NCI-H2081 treated with DMSO at 0.1 percent for 48 hours (cell line): ENCODE measurements at places on chromosomes 13 and 19.

- DNase-seq, result no peak
These were observed 12.5 kb upstream of the ACTN4 start for GRCh38 chr19:38634757-38635482.

GRCh38 chr19:29450812-29451211 is 75.0 kb upstream of the VSTM2B start:
- no peak for DNase-seq

DNA sequence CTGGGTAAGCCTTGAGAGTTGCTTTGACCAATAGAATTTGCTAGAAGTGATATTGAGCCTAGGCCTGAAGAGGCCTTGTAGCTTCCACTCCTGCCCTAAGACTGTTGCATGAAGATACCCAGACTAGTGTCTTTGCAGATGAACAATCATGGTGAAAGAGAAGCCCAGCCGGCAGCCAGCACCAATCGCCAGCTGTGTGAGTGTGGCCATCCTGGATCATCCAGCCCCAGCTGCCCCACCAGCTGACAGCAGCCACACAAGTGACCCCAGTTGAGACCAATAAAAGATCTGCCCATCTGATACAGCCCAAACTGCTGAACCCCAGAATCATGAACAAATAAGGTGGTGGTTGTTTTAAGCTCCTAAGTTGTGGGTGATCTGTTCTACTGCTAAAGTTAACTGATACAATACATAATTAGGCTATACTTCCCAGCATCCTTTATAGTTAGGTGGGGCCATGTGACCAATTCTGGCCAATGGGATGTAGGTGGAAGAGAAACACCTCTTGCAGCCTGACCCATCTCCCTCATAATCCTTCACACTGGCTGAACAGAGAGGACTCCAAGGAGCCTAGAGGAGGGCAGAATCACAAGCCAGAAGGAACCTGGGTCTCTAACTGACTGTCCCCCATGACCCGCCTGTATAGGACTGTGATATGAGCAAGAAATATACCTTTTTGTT is 9.4 kb upstream of the ZNF428 start:
- no peak for DNase-seq

DNA sequence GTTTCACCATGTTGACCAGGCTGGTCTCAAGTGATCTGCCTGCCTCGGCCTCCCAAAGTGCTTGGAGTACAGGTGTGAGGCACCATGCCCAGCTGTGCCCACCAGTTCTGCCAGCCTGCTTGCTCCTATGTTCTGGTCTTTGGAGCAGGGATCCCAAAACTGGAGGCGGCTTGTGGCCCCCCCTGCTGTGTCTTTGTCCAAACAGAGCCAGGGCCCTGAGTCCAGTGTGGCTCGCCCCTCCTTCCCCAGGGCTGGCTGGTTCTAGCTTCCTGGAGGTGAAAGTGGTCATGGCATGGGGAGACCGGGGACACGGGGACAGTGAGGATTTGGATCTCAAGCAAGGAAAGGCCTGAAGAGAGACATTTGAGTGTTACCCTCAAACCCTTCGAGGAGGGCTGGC is 11.5 kb upstream of the TINCR start:
- DNase-seq, result no peak

GRCh38 chr19:50300051-50300450 is 29.1 kb downstream of the KCNC3 start:
- DNase-seq, result no peak

DNA sequence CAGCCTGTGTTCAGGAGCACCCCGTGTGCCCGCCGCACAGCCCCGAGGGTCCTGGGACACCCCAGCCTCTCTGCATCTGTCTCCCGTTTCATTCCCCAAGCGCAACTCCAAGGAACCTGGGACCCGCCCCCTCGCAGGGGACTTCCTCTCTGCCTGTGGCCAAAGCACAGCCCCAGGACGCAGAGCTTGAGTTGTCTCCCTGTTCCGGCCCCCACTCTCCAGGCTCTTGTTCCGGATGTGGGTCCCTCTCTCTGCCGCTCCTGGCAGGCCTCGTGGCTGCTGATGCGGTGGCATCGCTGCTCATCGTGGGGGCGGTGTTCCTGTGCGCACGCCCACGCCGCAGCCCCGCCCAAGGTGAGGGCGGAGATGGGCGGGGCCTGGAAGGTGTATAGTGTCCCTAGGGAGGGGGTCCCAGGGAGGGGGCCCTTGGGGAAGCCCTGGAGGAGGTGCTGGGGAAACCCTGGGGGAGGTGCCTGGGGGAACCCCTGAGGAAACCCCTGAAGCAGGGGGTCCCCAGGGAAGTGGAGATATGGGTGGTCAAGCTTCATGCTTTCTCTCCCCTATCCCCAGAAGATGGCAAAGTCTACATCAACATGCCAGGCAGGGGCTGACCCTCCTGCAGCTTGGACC is 1.3 kb downstream of the HCST start:
- no peak for DNase-seq

- DNase-seq, result no peak
These were observed 1.9 kb downstream of the IFNL1 start for GRCh38 chr19:39297931-39298634.

- no peak for DNase-seq
These were observed 24.7 kb downstream of the ZNRF4 start for GRCh38 chr19:5479958-5480357.

GRCh38 chr19:16566161-16566560 is 6.1 kb downstream of the SLC35E1 start:
- no peak for DNase-seq

DNA sequence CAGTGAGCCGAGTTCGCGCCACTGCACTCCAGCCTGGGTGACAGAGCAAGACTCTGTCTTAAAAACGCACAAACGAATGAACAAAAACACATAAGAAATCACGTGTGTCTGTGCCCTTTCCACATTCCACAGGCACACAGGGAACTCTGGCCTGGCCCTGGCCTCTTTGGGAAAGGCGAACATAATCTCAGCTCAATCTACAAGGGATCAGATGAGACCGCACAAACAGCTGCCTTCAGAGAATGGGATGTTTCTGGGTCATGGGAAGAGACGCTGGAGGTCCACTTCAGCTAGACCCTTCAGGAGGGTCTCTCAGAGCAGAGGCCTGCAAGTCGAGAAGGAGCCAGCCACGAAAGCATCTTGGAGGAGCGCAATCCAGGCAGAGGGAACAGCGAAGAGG is 6.3 kb upstream of the CRTC1 start:
- DNase-seq, result no peak

DNA sequence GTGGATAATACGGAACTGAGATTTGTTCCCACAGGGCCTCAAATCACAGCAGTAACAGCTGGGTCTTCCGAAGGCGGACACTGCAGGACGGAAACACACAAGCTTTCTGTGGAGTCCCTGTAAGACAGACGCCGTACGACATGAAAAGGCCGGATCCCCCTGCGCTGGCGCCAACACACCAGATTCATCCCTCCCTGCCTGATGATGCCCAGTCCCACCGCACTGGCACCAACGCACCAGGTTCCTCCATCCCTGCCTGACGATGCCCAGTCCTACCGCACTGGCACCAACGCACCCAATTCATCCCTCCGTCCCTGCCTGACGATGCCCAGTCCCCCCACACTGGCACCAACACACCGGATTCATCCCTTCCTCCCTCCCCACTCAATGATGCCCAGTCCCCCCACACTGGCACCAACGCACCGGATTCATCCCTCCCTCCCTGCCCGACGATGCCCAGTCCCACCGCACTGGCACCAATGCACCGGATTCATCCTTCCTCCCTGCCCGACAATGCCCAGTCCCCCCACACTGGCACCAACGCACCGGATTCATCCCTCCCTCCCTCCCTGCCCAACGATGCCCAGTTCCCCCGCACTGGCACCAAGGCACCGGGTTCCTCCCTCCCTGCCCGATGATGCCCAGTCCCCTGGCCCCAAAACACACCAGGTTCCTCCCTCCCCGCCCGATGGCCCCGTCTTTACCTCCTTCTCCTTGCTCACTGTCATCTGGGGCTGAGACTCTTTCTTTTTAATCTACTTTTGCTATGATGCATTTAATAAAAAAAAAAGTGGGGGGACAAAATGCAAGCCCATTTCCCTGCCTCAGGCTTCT is 55.1 kb downstream of the RASA3 start:
- DNase-seq, result no peak

DNA sequence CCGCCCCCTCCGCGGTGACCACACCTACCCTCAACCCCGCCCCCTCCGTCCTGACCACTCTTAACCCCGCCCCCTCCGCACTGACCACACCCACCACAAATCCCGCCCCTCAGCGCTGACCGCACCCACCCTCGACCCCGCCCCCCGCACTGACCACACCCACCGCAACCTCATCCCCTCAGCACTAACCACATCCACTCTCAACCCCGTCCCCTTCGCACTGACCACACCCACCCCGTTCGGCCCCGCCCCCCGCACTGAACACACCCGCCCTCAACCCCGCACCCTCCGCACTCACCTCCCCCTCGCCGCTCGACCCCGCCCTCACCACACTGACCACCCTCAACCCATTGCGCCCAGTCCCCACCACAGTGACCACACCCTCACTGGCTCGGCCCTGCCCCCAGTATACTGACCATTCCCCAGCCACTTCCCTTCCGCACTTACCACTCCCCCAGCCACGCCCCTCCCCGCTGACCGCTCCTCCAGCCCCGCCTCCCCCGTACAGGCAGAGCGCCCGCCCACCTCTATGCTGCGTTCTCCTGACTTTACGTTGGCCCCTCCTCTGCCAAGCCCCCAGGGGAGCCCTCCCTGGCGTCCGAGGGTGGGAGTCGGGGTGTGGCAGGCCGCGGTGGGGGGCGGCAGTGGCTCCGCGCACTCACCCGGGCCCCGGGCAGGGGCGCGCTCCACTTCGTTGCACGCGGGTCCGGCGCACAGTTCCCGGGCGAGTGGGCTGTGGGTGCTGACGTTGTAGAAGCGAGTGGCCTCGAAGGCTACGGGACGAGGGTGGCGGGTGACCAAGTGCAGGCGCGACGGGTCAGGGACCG is 8.4 kb downstream of the F2RL3 start:
- no peak for DNase-seq

DNA sequence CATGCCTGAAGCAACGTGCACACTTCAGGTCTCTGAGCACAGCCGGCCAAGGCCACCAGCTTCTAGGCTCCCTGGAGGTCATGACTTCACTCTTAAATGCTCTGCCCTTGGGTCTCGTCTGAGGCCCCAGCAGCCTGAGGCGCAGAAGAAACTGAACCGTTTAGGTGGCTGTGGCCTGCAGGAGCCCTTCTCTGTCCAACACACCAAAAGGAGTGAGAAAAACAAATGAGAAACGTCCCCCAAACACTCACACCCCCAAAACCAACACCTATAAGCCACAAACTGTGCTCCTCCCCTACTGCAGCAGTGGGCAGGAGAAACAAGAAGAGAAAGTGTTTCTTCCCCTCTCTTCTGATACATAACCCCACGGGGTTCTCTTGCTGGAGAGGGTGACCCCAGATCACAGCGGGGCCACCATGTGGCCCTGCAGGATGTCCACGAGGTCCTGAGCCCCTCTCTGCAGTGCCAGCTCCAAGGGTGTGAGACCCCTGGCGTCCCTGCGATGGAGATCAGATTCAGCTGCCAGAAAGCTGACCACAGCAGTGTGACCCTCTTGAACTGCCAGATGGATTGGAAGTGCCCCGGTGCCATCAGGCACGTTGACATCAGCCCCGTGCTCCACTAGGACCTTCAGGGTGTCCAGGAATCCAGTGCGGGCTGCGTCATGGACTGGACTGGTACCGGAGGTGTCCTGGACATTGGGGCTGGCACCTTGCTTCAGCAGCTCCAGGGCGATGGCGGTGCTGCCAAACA is 1.0 kb upstream of the KRI1 start:
- DNase-seq, result no peak

- DNase-seq, result no peak
These were observed 265.6 kb downstream of the DCLK1 start for GRCh38 chr13:35865341-35866240.

DNA sequence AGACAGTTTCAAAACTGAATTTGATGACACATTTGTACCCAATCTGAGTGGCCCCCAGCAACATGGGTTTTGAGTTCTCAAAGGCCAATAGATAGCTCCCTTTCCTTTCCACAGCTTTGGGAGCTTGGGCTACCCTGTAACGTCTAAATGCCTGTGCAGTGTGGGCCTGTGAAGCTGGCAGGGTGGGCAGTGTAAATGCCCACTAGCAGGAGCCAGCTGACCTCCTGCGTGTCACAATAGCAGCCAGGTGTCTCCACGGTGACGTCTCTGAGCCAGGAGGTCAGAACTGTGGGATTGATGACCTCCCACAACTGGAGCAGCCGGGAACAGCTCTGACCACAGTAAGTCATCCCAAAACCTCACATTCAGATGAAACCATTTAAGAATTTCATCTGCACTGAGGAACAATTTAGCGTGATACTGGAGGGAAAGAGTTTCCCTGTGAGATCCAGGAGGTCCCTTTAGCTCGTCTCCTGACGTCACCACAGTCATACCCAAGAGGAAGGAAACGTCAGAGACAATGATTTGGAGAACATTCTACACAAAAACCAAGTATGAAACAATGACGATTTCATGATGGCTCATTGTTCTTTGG is at the start of gene IPO5:
Gene IPO5, plus strand, starts transcription at position 300 of the 595 bp plus-strand sequence. CDS start 23,022 bp downstream, outside the sequence.
- no peak for DNase-seq

GRCh38 chr13:26022538-26023292 is 29.1 kb downstream of the SHISA2 start:
- no peak for DNase-seq
